NCI-H1930 (cell line): ENCODE measurements at places on chromosomes 6 and 20.

DNA sequence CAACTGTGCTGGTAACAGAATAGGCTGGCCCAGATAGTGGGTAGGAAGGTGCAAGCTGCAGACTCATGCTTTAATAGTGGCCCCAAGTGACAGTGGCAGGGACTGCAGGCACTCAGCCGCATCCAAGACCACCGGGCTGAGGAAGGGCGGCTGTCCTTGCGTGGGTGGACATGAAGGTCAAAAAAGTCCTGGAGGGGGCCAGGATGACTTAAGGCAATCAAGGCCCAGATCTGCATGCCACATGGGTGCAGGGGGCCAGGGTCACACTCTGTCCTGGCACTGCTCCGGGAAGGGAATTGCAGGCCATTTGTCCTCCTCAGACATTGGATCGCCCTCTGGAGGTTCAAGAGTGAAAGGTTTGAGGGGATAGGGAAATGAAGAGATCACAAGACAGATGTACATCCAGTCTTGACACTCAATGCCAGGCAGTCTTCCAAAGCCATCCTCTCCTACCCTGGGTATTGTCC lies 10.4 kb upstream of the VNN2 start:
- no peak for DNase-seq

DNA sequence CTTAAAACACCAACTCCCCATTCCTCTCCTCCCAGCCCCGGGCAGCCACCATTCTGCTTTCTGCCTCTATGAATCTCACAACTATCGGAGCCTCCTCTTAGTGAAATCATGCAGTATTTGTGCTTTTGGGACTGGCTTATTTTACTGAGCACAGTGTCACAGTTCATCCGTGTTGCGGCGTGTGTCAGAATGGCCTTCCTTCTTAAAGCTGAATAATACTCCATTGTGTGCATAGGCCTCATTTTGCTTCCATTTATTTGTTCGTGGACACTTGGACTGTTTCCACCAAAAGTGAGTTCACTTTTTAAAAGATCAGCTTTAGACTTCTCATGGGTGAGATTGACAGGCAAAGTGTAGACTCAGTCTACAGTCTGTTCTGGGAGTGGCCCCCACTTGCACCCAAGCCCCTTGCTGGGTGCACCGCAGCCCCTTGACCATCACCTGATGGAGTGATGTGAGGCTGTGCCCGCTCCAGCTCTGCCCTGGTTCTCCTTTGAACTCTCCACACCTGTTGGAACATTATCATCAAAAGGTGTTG lies 12.6 kb downstream of the DUSP22 start:
- DNase-seq: no peak

DNA sequence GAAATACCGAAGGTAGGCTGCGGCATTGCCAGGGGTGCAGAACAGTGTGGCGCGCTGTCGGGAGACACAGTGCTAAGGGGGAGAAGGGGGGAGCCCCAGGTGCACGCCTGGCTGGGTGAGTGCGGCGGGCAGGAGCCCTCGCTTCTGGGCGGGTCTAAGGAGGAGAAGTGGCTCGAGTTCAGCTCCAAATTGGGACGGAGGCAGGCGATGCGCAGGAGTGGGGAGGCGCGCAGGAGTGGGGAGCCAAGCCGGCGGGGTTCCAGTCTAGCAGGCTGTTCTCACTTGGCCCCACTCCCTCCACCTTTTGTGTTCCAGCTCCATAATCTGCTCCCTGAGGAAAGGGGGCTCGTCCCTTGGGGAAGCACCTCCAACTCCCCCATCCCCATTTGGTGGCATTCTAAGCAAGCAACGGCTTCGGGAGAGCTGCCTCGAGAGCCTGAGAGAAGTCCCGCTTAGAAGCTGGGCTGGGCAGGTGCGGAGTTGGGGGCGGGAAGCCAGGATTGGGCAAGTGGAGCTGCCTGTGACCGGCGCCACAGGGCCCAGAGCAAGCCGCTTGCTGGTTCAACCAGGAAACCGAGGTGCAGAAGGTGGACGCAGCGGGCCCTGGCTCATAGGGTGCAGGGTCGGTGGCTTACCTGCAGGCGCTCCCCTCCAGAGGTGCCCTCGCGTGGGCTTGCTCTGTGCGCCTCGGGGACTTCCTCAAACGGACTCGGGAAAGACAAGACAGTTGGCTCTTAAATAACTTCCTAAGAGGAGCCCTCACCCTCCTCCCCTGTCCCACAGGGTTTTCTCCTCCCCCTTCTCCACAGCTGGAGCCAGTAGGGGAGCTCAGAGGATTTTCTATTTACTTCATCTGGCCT lies at the start of gene F13A1:
TSS of gene F13A1 (minus strand) at position 711 of the 860 bp plus-strand sequence. CDS start 1,998 bp downstream, outside the sequence.
- no peak for DNase-seq

DNA sequence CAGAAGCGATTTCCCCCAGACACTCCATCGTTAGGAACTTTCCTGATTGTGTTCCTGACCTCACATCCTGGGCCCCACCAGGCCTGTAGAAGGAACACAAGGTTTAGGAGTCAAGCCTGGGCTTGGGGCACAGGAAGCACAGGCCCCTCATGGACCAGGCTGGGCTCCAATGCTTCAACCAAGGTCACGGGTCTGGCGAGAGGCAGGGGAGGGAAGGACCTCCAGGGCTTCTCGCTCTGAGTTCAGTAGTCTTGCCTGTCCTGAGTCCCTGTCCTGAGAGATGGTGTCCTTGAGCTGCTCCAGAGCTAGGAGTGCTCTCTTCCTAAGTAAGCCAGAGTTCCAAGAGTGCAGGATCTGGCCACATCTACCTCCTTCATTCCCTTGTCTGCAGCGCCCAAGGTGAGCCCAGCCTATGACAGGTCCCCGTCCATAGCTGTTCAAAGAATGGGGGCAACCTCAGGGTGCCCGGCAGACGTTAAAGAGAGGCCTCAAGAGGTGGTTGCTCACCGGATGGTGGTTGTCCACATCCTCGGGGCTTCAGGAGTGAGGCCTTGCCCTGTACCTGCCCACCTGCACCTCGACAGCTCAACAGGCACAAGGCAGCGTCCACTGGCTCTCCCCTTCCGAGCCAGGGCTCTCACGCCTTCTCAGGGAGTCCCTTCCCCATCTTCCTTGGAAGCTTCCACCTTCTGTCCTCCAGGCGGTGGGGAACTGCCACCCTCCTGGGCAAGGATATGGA lies 1.6 kb upstream of the TUBB1 start:
- DNase-seq: no peak

DNA sequence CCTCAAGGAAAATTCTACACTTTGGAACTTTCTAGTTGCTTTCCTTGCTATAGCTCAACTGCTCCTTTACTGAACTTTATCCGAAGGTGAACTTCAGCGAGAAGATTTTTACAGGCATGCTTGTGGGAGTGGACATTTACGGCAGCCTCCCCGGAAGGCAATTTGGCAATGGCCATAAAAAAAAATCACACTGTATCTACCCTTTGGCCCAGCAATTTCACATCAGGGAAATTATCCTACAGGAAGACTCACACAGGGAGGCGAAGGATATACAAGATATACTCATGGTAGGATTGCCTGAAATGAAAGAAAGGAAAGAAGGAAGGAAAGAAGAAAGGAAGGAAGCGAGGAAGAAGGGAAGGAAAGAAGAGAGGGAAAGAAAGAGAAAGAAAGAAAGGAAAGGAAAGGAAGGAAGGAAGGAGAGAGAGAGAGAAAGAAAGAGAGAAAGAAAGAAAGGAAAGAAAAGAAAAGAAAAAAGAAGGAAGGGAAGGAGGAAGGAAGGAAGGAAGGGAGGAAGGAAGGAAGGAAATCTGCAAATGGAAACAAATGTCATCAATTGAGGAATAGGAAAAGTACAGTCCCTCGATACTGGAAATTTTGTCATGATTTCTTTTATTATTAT lies 25.7 kb downstream of the OVOL2 start:
- DNase-seq: no peak

GRCh38 chr6:80733641-80734040 lies 627.2 kb downstream of the BCKDHB start:
- no peak for DNase-seq

GRCh38 chr6:121879149-121879548 lies 443.7 kb downstream of the GJA1 start:
- DNase-seq: no peak
